ENCODE measurements at places on chromosomes 7 and 10.

DNA sequence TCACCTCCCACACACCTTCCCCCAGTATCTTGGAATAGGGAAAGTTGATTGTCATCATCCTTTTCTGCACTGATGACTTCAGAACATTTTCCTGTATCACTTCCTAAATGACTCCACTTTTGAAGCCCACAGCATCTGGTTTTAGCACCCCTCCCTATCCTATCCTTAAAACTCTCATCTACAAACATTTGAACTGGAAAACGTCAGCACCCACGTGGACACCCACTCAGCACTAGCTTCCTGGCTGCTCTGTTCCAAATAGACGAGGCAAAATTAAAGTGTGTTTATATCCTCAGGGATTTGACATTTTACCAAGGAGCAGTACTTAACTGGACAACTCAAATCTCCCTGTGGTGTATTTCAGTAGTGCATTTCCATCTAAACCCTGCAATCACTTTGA lies 73.9 kb downstream of the REEP3 start:
- DNase-seq, result no peak

GRCh38 chr7:130899071-130899560 lies 165.1 kb upstream of the KLF14 start:
- no peak for DNase-seq

- no peak for DNase-seq
Measured at GRCh38 chr10:68603766-68604165, 43.6 kb downstream of the TET1 start.

DNA sequence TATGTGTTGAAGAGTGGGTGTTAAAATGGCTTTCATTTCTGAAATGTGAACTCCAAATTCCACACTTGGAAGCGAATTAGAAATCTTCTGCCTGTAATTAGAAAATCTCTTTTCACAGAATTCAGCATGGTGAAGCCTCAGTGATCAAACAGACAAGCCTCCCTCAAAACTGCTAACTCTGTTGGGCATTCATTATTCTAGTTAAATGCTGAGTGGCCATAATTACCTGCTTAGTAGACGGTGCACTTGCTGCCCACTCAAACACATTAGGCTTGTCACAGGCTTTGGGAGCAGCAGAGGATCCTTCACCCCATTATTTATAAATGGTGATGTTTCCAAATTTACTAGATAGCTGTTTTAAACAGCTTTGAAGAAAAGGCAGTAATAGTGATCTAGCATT lies 177.2 kb upstream of the PCLO start:
- no peak for DNase-seq

- DNase-seq, result no peak
Measured at GRCh38 chr7:2524808-2525657, 5.5 kb downstream of the LFNG start.

DNA sequence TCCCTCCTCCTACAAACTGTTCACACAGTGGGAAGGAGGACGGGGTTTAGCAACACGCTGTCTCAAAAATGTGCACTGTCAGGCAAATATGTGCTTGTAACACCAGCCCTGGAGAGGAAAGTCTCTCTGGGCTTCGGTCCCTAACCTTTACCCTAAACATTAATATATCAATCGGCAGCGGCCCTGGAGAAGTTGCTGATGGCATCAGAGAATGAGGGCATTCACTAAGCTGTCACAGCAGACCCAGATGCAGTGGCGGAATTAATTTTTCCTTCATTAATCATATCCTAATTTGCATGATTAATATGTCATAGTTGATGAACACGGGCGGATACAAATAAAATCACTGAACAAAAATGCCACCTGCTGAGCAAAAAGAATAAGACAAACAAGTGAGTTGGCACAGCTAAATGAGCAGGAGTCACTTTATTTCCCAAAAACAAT lies 45.2 kb upstream of the INSIG1 start:
- DNase-seq, result no peak

GRCh38 chr10:97571622-97572021 lies 957 bp upstream of the ANKRD2 start:
- no peak for DNase-seq

DNA sequence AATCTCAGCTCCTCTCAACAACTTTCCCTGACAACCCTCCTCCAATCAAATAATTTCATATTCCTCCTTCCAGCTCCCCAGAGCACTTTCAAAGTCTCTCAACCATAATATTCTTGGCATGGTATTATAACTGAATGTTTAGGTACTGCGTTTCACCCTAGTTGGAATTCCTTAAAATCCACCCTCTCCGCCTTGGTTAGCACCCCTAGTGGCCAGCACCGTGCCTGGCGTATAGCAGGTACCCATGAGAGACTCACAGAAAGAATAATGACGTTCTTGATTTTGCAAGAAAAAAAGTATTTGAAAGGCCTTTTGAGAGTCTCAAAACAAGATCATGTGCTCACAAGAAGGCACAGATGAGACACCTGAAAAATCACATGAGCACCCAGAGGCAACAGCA lies 50.9 kb downstream of the GLI3 start:
- DNase-seq, result no peak

- DNase-seq, result no peak
Measured at GRCh38 chr10:94673614-94674321, 9.8 kb upstream of the CYP2C18 start.
